ENCODE measurements at places on chromosomes 13 and 19.

- no peak for DNase-seq
These were observed 62.4 kb upstream of the RNF113B start for GRCh38 chr13:98239162-98240076.

DNA sequence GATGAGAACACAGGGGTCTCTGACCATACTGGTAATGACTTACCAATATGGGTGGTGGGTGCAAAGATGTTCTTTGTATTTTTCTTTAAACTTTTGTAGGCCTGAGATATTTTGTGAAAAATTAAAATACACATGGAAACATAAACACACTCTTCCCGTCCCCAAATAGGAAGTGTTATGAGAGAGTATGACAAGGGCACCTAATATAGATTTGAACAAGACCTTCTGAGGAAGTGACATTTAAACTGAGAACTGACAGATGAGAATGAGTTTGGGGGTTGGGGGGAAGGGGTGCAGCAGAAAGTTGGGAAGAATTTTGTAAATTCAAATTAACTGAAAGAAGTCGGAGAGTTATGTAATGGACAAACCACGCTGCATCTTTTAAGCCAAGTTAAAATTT is 224.2 kb downstream of the RGCC start:
- DNase-seq, result no peak

DNA sequence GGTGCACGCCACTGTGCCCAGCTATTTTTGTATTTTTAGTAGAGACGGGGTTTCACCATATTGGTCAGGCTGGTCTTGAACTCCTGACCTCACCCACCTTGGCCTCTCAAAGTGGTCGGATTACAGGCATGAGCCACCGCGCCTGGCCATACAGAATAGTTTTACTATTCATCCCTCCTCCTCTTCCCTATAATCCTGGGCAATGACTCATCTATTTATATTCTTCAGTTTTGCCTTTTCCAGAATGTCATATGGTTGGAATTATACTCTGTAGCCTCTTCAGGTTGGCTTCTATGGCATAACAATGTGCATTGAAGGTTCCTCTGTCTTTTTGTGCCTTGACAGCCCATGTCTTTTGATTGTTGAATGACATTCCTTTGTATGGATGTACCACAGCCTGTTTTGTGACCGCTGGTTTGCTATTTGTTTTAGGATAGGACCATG is 22.2 kb upstream of the LRP3 start:
- DNase-seq, result no peak

GRCh38 chr19:24059563-24060295 is 27.3 kb upstream of the ZNF254 start:
- no peak for DNase-seq

DNA sequence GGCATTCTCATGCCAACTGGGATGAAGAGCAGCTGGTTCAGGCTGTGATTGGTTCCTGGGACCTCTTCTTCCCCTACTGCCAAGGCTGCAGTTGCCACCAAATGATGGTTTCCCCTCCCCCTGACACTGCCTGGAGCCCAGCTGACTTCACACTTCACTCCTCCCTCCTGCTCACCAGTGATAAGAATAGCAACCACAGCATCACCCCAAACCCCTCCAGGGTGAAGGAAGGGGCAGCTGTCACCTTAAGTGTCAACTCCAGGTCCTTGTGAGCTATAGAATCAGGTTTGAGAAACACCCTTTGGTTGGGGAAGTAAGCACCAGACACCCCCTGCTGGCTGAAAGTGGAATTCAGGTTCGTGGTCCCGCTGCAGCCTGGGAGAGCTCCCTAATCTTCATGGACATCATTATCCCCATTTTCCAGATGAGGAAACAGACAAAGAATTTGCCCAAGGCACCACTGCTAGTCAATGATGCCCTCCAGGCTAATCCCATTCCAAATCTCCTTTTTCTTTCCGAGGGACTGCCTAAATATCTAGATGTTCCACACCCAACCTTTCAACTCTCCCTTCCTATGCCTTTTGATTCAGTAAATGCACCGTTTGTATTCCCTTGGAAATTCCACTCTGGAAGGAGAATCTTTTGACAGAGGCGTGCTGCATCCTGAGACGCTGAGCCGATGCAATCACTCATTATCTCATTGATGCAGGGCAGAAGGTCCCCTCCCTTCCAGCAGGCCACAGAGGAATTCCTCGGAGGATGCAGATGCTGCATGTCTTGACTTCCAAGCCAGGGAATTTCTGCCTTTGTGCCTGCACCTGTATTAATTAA is 50.6 kb upstream of the UQCRFS1 start:
- peak; percentile 54 for DNase-seq

GRCh38 chr19:44540736-44541135 is 11.3 kb upstream of the CEACAM20 start:
- no peak for DNase-seq

DNA sequence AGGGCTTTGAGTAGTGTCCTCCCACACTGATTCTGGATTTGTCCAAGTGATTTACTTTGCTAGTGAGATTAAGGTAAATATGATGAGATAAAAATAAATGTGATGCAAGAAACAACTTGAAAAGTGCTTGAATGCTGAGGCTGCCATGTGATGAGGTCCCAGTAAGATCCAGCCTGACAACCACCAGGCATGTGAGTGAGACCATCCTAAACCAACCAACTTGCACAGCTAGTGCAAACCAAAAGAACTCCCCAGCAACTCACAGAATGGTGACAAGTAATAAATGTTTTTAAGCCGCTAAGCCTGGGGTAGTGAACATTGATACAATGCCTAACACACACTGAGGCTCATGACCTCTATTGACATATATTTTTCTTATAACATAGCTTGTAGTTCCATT is 13.3 kb upstream of the RBM26 start:
- no peak for DNase-seq

DNA sequence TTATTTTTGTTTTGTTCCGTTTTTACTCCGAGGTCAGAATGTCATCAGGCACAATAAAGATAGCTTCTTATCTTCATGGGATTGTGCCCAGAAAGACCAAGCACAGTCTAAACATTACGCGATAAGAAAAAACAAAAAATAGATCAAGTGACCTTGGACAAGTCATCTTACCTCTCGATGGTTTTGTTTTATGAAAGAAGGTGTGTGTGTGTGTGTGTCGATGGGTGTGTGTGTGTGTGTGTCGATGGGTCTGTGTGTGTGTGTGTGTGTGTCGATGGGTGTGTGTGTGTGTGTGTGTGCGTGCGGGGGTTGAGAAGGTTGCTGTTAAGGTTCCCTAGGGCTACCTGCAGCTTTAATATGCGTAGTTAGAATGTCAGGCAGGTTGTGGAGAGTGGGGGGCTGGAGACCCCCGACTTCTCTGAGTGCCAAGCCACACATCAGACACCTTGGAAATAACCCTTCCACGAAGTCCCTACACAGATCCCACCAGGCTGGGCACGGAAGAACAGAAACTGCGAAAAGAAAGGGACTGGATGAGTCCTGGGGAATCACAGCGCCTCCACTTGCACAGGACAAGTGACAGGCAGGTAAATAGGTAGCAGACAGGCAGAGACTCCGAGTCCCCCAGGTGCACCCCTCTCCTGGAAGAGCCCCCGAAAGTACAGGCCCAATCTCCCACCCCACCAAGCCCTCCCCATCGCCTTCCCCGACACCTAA is 458 bp upstream of the ATP8A2 start:
- DNase-seq, result no peak

GRCh38 chr13:86765462-86765861 is 905.7 kb upstream of the SLITRK5 start:
- DNase-seq, result no peak

DNA sequence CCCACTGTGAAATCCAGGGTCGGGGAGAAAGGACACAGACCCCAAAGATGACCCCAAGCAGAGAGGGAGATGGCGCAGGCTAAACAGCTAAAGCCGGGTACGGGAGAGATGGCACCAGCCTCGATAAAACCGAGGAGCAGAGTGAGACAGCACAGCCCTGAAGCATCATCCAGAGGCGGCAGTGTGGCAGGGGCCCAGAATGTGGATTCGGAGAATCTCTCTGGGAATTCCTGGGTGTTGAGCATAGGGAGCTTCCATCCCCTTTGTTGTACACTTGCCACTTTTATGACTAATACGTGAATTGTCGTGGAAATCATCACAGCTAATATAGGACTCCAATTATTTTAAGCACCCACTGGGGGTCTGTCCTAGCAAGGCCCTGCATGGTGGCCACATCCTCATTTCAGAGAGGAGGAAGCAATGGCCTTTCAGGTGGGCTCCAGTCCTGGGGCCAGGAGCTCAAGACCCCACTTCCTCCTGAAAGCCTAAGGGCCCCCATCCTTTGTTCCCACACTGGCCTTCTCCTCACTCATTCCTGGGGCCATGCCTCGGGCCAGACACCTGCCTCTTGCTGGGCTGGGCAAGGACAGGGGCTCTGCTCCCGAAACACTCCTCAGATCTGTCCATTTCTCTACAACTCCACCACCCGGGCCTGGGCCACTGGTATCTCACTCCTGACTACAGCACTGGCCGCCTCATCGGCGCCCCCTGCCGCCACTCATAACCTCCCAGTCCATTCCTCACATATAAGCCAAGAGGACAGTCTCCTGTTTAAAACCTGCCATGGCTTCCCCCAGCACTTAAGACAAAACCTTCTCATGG is 29.3 kb upstream of the ATP1A3 start:
- no peak for DNase-seq

GRCh38 chr13:40175639-40176038 is 490.8 kb downstream of the FOXO1 start:
- no peak for DNase-seq

DNA sequence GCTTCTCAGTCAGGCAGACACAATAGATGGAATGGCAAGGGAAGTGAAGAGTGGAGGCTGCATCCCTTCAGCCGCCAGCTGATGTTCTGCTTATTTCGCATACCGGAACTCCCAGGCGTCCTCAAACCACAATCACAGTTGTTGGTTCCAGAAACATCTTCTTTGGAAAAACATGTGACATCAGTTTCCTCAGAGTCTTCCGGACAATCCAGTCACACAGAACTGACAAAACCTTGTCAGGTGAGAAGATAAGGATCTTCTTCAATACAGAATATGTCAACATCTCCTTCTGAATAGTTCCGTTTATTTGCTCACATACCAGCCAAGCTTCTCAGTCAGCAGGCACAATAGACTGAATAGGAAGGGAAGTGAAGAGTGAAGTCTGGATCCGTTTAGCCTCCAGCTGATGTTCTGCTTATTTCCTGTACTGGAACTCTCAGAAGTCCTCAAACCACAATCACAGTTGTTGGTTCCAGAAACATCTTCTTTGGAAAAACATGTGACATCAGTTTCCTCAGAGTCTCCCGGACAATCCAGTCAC is 45.1 kb upstream of the CEACAM21 start:
- no peak for DNase-seq

DNA sequence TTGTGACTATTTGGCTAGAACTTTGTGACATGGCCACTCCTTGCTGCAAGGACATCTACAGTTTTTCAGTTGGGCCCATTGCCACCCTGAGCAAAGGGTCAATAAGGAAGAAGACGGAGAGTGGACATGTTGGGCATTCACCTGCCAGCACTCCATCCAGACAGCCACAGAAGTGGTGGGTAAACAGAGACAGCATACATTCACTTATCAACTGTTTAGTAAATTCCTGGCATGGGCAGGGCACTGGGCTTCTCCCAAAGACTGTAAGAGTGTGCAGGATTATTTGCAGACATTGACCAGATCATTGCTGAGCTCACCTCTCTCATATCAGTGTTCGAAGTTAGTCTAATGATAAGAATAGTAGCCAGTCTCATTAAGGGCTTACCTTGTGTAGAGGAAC is 29.2 kb downstream of the SIPA1L3 start:
- DNase-seq, result no peak

GRCh38 chr19:10551698-10552301 is 8.1 kb downstream of the ATG4D start:
- peak; percentile 46 for DNase-seq

DNA sequence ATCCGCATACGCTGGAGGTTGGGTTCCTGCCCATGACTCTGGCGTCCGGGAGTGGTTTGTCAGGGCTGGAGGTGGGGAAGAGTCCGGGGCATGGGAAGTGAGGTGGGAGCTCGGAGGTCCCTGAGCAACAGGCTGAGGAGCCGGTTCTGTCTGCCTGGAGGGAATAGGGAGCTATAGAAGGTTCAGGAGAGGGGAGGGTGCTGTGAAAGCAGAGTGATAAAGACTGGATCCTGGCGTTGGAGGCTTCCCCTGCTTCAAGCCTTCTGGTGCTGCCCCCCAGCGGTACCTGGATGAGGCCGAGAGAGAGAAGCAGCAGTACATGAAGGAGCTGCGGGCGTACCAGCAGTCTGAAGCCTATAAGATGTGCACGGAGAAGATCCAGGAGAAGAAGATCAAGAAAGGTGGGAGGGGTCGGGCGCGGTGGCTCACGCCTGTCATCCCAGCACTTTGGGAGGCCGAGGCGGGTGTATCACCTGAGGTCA is 2.6 kb downstream of the HMG20B start:
- DNase-seq, result no peak

GRCh38 chr19:42184401-42184861 is 33.0 kb downstream of the DEDD2 start:
- peak; percentile 68 for DNase-seq

DNA sequence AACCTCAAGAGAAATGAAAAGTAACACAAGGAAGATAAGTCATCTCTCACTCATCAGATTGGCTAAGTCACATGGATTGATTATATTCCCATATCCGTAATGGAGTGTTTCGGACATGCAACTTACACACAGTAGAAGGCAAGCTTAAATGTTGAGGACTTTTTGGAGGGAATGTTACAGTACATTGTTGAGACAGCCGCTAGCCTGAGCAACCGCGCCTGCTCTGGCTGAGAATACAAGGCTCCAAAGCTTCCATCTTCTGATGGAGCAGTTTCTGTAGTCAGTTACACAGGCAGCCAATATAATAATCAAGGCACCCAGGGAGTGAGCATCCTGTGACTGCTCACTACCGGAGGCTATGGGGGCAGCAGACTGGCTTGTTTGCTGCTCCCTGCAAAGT is 1.0 kb upstream of the CRYL1 start:
- no peak for DNase-seq

- DNase-seq, result no peak
These were observed 304 bp downstream of the EVI5L start for GRCh38 chr19:7830272-7830771.

- DNase-seq, result no peak
These were observed 111.1 kb downstream of the COL4A1 start for GRCh38 chr13:110195547-110196485.

- DNase-seq, result peak; percentile 26
These were observed 3.3 kb upstream of the UQCR11 start for GRCh38 chr19:1608359-1609102.

DNA sequence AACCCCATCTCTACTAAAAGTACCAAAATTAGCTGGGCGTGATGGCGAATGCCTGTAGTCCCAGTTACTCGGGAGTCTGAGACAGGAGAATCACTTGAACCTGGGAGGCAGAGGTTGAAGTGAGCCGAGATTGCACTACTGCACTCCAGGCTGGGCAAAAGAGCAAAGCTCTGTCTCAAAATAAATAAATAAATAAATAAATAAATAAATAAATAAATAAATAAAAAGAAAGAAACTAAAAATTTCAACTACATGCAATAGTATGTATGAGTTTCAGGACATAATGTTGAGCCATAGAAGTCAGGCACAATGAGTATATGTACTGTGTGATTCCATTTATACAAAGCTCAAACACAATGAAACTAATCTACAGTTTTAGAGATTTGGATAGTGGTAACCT is 12.9 kb upstream of the ZNF780A start:
- no peak for DNase-seq
